ENCODE measurements at places on chromosomes 7 and 10.

DNA sequence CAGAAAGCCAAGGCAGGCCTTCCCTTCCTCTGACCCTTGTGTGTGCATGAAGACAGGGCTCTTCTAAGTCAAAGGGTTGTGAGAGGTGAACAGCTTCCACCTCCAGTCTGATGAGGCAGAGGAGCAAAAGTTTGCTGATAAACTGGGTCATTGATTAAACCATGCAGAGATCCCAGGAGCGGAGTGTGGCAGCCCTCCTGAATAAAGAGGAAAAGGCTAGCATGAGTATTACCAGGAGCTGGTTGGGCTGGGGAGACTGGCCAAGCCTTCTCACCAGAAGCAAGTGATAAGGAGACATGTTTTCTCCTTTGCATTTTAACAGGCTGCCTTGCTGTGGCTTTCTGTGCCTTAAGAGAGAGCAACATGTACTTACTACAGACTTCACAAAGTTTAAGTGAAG is 10.2 kb downstream of the LMOD2 start:
- no peak for DNase-seq

DNA sequence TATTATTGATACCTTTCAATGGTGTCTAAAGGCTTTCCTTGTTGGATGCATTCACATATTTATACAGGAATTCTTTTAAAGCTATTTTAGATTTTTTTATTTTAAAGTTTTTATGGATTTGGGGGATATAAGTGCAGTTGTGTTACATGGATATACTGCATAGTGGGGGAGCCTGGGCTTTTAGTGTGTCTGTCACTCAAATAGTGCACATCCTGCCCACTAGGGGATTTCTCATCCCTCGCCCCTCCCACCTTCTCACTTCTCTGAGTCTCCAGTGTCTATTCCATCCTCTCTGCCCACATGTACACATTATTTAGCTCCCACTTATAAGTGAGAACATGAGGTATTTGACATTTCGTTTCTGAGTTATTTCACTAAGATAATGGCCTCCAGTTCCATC is 154.0 kb upstream of the MKI67 start:
- peak; percentile 9 for DNase-seq

- no peak for DNase-seq
Measured at GRCh38 chr7:135392701-135393100, 117.2 kb downstream of the CNOT4 start.

GRCh38 chr10:124648738-124649137 is 95.4 kb downstream of the FAM53B start:
- peak; percentile 42 for DNase-seq

Measured in suppressor macrophage treated with lipopolysaccharide for 1 hour (primary cell).